ENCODE measurements at places on chromosomes 7 and 10. TPM values are rescaled to one million over a fixed set of nuclear protein-coding genes. Genes with fewer than 3 reads are reported as not detected.

- no peaks in the 10 kb centered on the region for H3K36me3 ChIP-seq
- DNase-seq = no peak
- H3K4me1 ChIP-seq = no peaks in the 10 kb centered on the region
- no peak overlapping the region for H3K27ac ChIP-seq
- no peak overlapping the region for H3K4me3 ChIP-seq
These were observed 11.8 kb downstream of the KAZALD1 start for GRCh38 chr10:101073631-101074030.

- no peak for DNase-seq
- no peaks in the 10 kb centered on the region for H3K4me1 ChIP-seq
- H3K27me3 ChIP-seq = no peaks in the 10 kb centered on the region
- no peaks in the 10 kb centered on the region for H3K36me3 ChIP-seq
- H3K27ac ChIP-seq = no peak overlapping the region
These were observed 280.2 kb upstream of the HGF start for GRCh38 chr7:82049891-82050533.

- H3K36me3 ChIP-seq = no peaks in the 10 kb centered on the region
- DNase-seq = no peak
- peaks cover 5% of the 10 kb centered on the region for H3K4me1 ChIP-seq
- no peak overlapping the region for H3K4me3 ChIP-seq
- no peaks in the 10 kb centered on the region for H3K27me3 ChIP-seq
These were observed 4.7 kb upstream of the AFAP1L2 start for GRCh38 chr10:114408968-114409444.

DNA sequence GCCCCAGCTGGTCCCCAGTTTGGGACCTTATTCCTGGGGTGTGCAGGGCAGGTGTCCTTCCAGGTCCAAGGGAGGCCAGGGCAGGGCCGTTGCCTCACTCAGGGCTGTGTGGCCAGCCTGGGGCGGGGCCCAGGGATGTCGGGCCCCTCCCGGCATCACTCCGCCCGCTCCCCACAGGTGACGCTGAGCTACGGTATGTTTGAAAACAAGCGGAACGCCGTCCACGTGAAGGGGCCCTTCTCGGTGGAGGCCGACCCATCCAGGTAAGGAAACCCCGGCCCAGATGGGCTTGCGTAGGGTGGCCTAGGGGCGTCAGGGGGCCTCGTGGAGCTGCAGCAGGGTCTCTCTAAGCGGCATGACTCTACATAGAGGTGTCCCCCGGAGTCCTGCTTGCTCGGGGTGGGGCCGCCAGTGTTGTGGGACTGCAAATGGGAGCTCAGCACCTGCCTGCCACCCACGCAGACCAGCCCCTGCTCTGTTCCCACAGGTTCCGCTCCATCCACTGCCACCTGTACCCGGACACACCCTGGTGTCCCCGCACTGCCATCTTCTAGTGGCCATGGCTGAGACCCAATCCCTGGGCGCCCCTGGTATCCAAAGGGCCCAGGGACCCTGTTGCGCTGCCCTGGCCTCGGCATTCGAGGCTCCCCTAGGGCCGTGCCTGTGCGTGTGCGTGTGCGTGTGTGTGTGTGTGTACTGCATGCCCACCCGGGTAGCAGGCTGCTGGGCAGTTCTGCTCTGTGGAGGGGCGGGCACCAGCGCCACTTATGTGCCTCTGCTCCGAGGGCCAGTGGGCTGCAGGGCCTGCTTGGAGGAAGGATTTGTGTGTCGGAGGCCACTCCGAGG, 7.3 kb downstream of the LFNG start:
- H3K27ac ChIP-seq = no peak overlapping the region
- no peak overlapping the region for H3K4me3 ChIP-seq
- H3K36me3 ChIP-seq = no peaks in the 10 kb centered on the region
- H3K4me1 ChIP-seq = no peaks in the 10 kb centered on the region

- H3K27me3 ChIP-seq = no peaks in the 10 kb centered on the region
- H3K4me3 ChIP-seq = no peak overlapping the region
- H3K27ac ChIP-seq = no peak overlapping the region
- H3K4me1 ChIP-seq = no peaks in the 10 kb centered on the region
- no peak for DNase-seq
- H3K36me3 ChIP-seq = peaks cover 3% of the 10 kb centered on the region
These were observed 92.3 kb downstream of the NKX6-2 start for GRCh38 chr10:132693676-132694075.

- no peaks in the 10 kb centered on the region for H3K36me3 ChIP-seq
- H3K27ac ChIP-seq = no peak overlapping the region
- no peaks in the 10 kb centered on the region for H3K27me3 ChIP-seq
- DNase-seq = no peak
These were observed 122.9 kb upstream of the GLI3 start for GRCh38 chr7:42359946-42360345.

DNA sequence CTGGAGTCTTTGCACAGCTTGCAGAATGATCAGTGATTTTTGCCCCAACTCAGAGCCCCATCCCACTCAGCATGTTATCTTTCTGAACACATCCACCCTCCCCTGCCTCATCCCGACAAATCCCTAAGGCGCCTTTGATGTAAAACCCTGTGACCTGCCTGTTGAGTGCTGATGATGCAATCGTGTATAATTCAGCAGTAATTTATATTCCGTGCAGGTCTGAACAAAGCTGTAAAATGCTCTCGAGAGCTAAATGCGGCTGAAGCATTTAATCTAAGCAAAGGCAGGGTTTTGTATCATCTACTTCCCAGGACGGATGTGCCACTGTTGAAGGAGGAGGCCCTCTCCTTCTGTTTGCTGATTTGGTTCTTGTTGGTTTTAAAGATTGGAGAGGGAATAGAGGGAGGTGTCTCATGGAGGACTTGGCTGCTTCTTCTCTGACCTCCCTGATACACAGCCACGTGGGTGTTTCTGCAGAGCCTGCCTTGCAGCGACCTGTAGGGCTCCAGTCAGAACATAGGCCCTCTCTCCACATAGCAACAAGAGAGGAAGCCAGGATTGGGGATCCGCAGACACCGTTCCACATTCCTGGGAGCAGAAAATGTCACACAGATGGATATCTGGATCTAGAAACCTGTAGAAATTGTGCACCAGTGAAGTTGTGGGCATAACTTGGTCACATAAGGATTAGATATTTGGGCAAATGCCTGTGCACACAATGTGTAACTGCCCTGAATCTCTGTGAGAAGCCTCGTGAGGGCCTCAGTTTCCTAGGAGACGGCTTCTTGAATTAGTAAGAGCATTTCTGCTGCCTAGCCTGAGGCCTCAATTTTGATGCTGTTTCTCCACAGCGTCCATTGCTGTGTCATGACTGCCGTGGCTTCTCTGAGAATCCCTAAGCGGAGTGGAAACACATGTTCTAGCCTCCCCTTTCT, 90.2 kb upstream of the AGK start:
- no peaks in the 10 kb centered on the region for H3K4me1 ChIP-seq
- no peak for DNase-seq
- no peak overlapping the region for H3K4me3 ChIP-seq
- no peak overlapping the region for H3K27ac ChIP-seq
- no peaks in the 10 kb centered on the region for H3K36me3 ChIP-seq

GRCh38 chr10:117757086-117757720, 214.7 kb downstream of the EMX2 start:
- no peaks in the 10 kb centered on the region for H3K36me3 ChIP-seq
- H3K4me3 ChIP-seq = no peak overlapping the region
- no peaks in the 10 kb centered on the region for H3K4me1 ChIP-seq
- no peak for DNase-seq
- H3K27me3 ChIP-seq = peaks cover 2% of the 10 kb centered on the region
- no peak overlapping the region for H3K27ac ChIP-seq

- no peaks in the 10 kb centered on the region for H3K4me1 ChIP-seq
- H3K27me3 ChIP-seq = no peaks in the 10 kb centered on the region
- H3K27ac ChIP-seq = no peak overlapping the region
- no peak for DNase-seq
- no peak overlapping the region for H3K4me3 ChIP-seq
These were observed 129.3 kb downstream of the NRF1 start for GRCh38 chr7:129740574-129741410.

GRCh38 chr7:18495412-18496340, at the start of gene HDAC9:
TSS of gene HDAC9 (plus strand) at chr7:18495749. CDS start at chr7:18496303, 554 bp downstream.
- peak; percentile 70 for DNase-seq
- H3K36me3 ChIP-seq = no peaks in the 10 kb centered on the region
- H3K4me1 ChIP-seq = peaks cover 16% of the 10 kb centered on the region
- peak within 1 kb of the TSS; percentile 89 for H3K4me3 ChIP-seq
- peak within 1 kb of the TSS; percentile 83 for H3K27ac ChIP-seq

GRCh38 chr7:50714857-50715256, 67.8 kb downstream of the GRB10 start:
- H3K4me3 ChIP-seq = no peak overlapping the region
- H3K27me3 ChIP-seq = no peaks in the 10 kb centered on the region
- H3K36me3 ChIP-seq = no peaks in the 10 kb centered on the region

DNA sequence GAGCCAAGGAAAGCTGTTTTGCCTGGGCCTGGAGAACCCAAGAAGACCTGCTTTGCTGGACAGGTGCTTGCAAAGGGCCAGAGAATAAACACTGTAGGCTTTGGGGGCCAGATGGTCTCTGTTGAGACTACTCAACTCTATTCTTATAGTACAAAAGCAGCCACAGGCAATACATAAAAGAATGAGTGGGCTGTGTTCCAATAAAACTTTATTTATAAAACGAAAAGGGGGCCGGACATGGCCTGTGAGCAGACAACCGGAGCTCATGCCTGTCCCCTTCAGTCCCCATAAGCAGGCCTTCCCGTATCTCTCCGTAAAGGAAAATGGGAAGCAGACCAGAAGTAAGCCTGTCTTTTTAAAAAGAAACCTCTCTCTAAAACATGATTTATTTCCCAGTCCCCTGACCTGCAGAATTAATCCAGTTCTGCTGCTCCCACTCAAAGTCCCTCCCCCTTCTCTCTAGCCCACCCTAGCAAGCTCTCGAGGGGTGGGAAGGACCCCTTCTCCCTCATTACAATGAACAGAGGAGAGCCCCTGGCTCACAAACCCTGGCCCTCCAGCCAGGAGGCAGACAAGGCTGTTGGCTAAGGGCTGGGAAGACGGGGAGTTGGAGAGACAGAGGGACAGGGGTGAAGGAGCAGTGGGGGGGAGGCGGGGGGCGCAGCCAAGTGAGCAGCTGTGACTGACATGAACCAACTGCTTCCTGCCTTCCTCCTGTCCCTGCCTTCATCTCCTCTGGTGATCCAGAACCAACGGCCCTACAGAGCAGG, 177.8 kb downstream of the NEURL1 start:
- DNase-seq = no peak
- H3K4me3 ChIP-seq = no peak overlapping the region
- no peaks in the 10 kb centered on the region for H3K27me3 ChIP-seq
- H3K27ac ChIP-seq = no peak overlapping the region

DNA sequence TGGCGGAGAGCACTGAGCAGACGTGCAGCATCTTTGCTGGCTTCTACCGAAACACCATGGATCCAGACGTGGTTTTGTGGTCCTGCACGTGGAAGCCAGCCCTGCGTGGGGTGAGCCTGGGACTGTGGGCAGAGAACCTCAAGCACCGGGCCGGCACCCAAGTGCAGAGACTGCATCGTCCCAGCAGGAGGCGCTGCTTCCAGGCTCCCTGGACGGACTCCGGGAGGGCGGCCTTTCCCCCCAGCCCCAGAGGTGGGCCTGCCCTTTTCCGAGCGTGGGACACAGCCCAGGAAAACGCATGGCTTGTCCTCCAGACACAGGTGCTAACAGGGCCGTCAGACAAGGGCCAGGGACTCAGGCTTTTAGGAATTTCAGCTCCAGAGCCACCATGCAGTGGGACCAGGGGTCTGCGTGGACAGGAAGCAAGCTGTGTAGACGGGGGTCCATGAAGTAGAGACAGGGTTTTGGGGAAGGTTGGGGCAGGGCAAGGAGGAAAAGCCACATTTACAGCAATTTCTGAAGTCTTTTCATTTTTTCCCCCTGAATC, 303.9 kb downstream of the WDR37 start:
- H3K36me3 ChIP-seq = no peaks in the 10 kb centered on the region
- H3K27ac ChIP-seq = no peak overlapping the region
- H3K27me3 ChIP-seq = no peaks in the 10 kb centered on the region
- DNase-seq = no peak
- H3K4me1 ChIP-seq = no peaks in the 10 kb centered on the region

DNA sequence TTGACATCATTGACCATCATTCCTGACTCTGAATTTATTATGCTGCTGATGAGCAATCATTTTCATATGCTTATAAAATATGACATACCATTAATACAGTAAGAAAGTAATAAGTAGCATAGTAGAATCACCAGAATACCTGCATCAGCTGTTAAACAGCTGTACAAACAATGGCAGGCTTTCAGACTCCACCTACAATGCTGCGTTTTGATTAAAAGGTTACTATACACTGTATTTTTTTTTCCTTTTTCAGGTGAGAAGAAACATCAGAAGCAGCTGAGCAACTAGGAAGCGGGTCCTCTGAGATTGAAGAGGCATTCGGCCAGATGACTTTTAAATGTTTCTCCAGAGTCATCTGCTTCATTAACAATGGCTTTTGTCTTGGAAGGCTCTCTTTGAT, 7.1 kb downstream of the ASNS start:
- DNase-seq = no peak
- H3K27me3 ChIP-seq = no peaks in the 10 kb centered on the region
- H3K36me3 ChIP-seq = peaks cover 1% of the 10 kb centered on the region
- no peak overlapping the region for H3K4me3 ChIP-seq

- H3K27me3 ChIP-seq = no peaks in the 10 kb centered on the region
- DNase-seq = no peak
- H3K4me3 ChIP-seq = no peak overlapping the region
- no peak overlapping the region for H3K27ac ChIP-seq
- no peaks in the 10 kb centered on the region for H3K4me1 ChIP-seq
These were observed 33.8 kb downstream of the FAM53B start for GRCh38 chr10:124710266-124710881.

- H3K36me3 ChIP-seq = peaks cover 1% of the 10 kb centered on the region
- peaks cover 2% of the 10 kb centered on the region for H3K4me1 ChIP-seq
- no peak overlapping the region for H3K4me3 ChIP-seq
- DNase-seq = no peak
- H3K27me3 ChIP-seq = no peaks in the 10 kb centered on the region
These were observed 48.8 kb downstream of the UBE2H start for GRCh38 chr7:129903935-129904334.

DNA sequence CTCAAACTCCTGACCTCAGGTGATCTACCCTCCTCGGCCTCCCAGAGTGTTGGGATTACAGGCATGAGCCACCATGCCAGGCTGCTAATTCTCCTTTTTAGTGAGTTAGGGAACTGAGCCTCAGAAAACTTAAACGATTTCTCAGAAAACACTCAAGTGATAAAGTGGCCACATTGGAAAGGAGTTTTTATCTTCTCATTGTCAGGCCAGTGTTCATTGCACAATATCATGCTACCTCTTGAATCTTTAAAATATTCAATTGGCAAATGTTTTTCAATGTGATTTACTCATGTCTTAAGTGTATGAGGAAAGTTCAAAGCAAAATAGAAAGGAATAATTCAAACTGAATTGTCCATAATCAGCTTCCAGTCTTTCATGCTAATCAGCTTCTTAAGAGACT, 80.7 kb downstream of the ITGB8 start:
- H3K4me3 ChIP-seq = no peak overlapping the region
- no peaks in the 10 kb centered on the region for H3K27me3 ChIP-seq
- no peak overlapping the region for H3K27ac ChIP-seq
- no peaks in the 10 kb centered on the region for H3K4me1 ChIP-seq

The PDE1C gene
- total RNA-seq = 7.1 TPM

The WDR86 gene
- total RNA-seq = 2.8 TPM

The WEE2 gene
- total RNA-seq = not detected

The FBH1 gene
- 108 TPM for total RNA-seq

The SLC13A4 gene
- 1.7 TPM for total RNA-seq

The NEUROG3 gene
- not detected for total RNA-seq
